ENCODE measurements at places on chromosomes 2 and 18. TPM values are rescaled to one million over a fixed set of nuclear protein-coding genes. Genes with fewer than 3 reads are reported as not detected.

Gene CNNM4
- total RNA-seq: 39.2 TPM

Gene TTR
- total RNA-seq: not detected

Gene BCL2
- 47.3 TPM for total RNA-seq

Gene AQP12B
- total RNA-seq: not detected

Gene PAX8
- total RNA-seq: not detected

Gene MRO
- total RNA-seq: 0.21 TPM

Gene NCKAP1
- 188 TPM for total RNA-seq

Gene FBXO48
- 0.82 TPM for total RNA-seq

All from tongue (tissue), 3 donors.